Stimulated activated CD8-positive, alpha-beta memory T cell treated with anti-CD3 and anti-CD28 coated beads, Interleukin-7, amount 100 ng/mL, for 48 hours (primary cell): ENCODE measurements at places on chromosomes 1 and 21.

GRCh38 chr1:109481646-109482045 lies 2.1 kb upstream of the ATXN7L2 start:
- DNase-seq: no peak

GRCh38 chr1:118984722-118985639 lies 3.2 kb downstream of the TBX15 start:
- no peak for DNase-seq

GRCh38 chr21:35367553-35367952 lies 318.5 kb upstream of the RUNX1 start:
- no peak for DNase-seq

- DNase-seq: no peak
Observed at GRCh38 chr21:38438462-38438893, 59.8 kb downstream of the ERG start.

DNA sequence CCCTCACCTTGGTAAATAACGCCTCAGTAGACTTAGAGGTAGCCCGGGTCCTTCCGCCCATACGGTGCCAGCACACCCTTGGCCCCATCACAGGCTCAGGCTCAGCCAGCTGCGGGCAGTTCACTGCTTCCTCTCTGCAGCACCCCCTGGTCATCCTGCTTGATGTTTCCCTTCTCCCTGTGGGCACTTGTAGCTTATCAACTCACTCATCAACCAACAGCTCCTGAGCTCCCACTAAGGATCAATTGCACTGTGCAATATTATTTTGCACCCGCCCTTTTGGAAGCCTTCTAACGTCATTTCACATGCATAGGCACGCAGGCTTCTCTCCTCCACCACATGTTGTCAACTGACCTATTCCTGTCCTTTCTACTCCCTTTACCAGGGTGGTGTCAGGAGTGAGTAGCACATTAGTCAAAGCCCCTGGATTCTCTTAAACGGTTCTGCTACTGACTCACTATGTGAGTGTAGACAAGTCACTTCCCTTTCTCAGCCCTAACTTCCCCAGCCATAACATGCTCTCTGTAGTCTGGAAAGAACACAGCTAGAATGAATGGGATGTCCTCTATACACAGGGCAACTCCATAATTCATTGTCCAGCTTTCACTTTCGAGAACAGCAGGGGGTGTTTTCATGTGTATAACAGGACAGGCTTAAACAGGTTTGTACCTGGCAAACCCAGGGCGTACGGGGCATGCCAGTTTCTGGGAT lies 47.1 kb upstream of the IRF2BP2 start:
- DNase-seq: no peak

DNA sequence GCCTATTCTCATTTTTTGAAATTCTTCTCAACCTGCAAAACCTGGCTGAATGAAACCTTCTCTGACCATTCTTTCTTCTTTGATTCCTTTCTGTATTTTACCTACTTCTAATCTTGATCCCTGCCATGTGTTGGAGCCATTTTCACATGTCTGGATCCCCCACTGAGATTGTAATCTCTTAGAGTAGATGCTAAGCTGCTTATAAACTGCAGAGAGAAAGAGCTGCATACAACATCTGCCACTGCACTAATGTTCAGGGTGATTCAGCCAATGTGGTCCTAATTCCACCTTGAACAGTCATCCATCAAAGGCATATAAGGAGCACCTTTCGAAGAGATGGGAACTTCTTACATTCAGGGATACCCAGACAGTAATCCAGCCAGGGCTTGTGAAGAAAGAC lies 16.2 kb upstream of the DAB1 start:
- no peak for DNase-seq

GRCh38 chr21:21714426-21714825 lies 716.2 kb downstream of the NCAM2 start:
- DNase-seq: no peak

GRCh38 chr1:36769886-36770830 lies 264.2 kb downstream of the GRIK3 start:
- no peak for DNase-seq

- DNase-seq: no peak
Observed at GRCh38 chr21:18723171-18723570, 319.6 kb upstream of the TMPRSS15 start.

DNA sequence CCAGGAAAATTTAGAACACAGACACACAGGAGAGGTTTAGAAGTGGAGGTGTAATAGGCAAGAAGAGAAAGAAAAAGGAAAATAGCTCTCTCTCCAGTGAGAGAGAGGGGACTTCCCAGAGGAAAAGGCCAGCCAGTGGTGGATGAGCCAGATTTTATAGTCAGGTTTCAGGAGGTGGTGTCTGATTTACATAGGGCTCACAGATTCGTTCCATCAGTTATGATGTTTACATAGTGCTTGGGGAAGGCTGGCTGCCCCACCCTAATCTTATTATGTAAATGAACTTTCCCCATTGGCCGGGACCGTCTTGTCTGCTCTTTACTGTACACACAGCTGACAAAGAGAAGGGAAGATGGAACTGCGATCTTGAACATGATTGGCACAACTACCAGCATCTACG lies 797.3 kb downstream of the PLA2G4A start:
- no peak for DNase-seq

DNA sequence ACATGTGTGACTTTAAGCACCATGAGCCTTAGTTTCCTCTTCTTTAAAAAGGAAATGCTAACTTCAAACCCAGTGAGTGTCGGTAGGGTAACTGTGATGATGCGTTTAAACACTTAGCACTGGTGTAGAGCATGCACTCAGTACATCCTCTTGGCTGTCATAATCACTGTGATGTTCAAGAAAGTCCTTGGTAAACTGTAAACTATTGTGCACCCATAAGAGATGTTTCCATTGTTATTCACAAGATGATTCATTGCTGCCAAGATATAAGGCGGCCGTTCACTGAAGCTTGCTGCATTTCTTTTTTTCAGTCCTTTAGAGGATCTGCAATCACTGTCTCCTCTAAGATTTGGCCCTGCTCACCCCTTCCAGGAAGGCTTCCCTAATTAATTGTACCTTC lies 61.8 kb upstream of the DAB1 start:
- no peak for DNase-seq

DNA sequence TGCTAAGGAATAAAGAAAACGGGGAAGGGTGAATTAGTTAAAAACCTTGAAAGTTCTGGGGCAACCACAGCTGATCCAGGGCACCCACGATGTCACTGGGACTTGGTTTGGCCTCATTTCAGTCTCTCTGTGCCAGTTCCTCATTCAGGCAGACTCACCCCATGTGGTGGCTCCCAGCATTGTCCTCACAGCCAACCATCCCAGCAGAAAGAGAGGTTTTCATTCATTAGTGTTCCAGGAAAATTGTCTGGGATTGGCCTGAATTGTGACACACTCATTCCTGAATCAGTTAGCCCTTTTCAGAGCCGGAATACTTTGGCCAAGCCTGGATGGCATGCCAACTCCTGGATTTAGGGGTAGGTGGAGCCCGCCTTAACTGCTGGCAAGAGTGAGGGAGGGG lies 367.7 kb downstream of the PRDM2 start:
- DNase-seq: no peak

DNA sequence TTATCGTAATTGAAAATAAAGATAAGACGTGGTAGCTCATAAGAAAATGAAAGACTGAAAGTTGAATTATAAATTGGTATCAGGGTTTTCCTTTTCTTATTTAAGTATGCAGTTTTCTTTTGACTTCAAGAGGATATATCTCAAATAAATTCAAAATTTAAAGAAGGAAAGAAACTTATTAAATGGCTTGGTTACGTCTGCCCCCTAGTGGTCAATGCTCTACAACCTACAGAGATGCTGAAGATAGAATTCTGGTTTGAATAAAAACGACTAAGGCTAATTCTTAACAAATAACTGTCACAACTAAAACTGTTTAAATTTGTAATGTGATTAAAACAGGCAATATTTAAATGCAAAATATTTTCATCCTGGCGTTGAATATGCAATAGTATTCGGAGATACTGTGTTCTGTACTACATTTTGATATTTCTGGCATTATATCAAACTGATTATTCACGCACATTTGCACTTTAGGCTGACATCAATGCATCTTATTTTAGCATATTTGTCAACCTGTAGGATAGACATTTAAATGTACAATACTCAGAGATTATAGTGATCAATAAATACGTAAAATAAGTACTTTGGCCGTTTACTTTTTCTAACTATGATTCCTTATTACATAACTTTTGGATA lies 26.8 kb downstream of the IFI44 start:
- peak; percentile 9 for DNase-seq

DNA sequence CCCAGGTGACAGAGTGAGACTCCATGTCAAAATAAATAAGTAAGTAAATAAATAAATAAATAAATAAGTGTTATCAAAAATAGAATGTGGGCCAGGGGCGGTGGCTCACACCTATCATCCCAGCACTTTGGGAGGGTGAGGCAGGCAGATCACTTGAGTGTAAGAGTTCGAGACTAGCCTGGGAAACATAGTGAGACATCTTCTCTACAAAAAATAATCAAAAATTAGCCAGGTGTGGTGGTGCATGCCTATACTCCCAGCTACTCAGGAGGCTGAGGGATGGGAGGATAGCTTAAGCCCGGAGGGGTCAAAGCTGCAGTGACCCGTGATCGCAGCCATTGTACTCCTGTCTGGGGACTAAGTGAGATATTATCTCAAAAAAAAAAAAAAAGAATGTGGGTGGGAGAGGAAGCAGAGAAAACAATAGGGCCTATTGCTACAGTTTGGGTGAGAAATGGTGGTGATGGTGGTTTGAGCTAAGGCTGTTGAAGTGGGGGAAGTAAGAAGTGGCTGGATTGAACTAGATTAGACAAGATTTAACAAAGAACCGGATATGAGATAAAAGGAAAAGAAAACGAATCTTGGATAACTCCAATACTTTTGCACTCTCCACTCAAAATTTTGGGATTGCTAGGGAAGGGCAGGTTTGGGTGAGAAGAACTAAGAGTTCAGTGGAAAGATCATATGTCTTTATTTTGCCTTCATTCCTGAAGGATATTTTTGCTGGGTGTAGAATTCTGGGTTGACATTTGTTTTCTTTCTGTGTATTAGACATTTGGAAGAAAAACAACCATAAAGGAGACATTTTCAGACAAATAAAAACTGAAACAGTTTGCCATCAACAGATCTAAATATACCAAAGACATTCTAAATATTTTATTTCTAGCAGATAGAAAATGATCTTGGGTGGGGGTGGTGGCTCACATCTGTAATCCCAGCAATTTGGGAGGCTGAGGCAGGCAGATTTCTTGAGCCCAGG lies 57.1 kb upstream of the SPOCD1 start:
- DNase-seq: no peak

DNA sequence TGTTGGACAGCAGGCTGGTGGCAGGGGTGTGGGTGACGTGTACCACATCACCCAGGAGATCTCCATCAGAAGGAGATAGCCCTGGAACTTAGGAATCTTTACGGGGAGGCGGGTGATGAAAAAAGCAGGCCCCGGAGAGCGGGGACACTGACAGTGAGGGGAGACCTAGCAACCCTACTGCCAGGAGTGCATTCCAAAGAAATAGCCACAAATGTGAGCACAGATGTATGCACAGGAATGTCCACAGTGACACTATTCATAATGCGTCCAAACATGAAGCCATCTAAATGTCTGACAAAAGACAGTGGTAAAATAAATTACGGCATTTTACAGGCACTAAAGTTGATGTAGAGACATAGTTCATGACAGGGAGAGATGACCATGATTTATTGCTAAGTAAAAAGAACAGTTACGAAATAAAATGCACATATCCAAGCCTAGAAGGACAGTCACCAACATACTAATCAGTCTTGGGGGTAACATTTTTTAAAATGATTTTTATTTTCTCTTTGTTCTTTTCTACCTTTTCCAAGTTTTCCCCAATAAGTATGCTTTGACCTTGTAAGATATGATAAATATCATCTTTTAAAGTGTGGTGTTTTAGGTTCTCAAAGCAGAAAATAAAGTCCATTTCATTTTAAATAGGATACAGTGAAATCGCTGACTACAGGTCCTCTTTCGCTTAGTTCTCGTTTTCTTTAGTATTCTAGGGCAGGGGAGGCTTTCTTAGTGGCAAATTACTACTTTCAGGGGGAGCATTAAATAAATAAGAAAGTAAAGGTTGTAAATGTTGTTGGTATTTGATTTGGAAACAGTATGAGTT lies 21.3 kb downstream of the CD247 start:
- no peak for DNase-seq

GRCh38 chr1:87867626-87868025 lies 538.9 kb downstream of the LMO4 start:
- no peak for DNase-seq

GRCh38 chr1:56229186-56229585 lies 350.2 kb downstream of the PLPP3 start:
- no peak for DNase-seq

GRCh38 chr1:16082283-16083038 lies 9.0 kb upstream of the FAM131C start:
- DNase-seq: peak; percentile 43

DNA sequence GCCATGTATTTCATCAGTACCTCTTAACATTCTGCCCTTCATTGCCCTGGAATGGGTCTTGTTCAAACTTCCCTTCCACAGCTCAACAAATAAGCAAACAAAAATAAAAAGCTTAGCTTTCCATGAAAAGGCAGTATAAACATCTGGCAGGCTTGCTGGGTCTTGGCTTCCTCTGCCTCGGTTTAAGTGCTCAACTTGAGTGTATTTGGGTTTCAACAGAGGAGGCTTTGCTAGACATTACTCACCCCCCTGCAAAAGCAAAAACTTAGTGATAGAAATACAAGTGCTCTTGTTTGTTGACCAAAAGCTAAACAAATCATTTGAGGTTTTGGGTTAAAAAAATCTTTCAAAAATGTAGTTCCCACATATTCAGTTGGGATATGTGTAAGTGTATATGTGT lies 518.5 kb downstream of the PLPP3 start:
- no peak for DNase-seq

DNA sequence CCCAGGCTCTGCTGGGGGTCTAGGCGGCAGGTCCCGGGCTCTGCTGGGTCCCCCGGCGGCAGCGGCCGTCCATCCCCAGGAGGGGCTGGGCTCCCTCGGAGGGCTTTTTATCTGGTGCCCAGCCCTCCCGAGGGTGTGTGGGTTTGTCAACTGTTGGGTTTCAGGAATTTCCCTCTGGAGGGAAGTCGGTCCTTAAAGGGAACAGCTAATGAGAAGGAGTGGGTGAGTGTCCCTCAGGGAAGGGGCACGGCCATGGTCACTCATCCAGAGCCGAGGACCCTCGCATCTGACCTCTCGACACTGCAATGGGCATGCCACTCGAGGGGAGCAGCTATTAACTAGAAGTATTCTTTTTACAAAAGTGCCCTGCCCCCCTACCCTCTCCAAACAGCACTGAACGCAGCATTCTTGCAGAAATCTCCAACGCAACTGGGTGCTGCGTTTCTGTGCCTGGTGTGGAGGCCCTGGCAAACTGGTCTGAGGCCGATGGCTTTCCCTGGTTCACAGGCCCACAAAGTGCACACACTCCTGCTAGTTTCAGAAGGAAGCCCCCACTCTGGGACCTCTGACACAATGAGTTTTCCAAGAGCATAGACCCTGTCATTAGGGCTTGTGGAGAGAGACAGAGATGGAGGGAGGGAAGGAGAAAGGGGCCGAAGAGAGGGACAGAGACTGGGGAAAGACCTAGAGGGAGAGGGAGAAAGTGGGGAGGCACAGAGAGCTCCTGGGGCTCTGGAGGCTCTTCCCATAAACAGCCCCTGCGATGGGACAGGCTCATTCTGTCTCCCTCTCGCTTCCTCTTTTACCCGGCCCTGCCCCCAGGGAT lies 1.0 kb upstream of the TSPEAR start:
- DNase-seq: no peak
